ENCODE measurements at places on chromosomes 1 and 21.
A peak's percentile ranks its signal among the peaks of the same experiment; 100 is the strongest.

GRCh38 chr21:46560568-46561444 is 44.1 kb downstream of the S100B start:
- no peak for DNase-seq

GRCh38 chr21:22795644-22796043 is 1797.4 kb downstream of the NCAM2 start:
- DNase-seq = no peak

GRCh38 chr1:165826565-165827267 is 698 bp upstream of the UCK2 start:
- no peak for DNase-seq

DNA sequence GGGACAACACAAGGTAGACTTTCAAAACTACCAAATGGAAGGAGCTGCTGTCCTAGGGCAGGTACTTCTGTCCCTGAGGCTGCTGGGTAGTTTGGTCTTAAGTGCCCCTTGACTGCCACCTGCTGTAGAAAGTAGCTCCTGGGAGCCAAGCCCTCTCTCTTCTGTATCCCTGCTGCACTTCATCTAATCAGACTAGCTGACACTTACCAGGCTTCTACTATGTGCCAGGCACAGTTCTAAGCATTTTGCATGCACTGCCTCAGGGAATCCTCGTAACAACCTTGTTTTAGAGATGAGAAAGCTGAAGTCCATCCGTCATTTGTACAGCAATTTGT is 15.9 kb upstream of the SRSF4 start:
- peak; percentile 60 for DNase-seq

- DNase-seq = no peak
Observed at GRCh38 chr1:103283841-103284669, 175.7 kb upstream of the COL11A1 start.

- DNase-seq = no peak
Observed at GRCh38 chr1:30706528-30706927, 16.9 kb downstream of the MATN1 start.

GRCh38 chr1:104973516-104973915 is 1223.8 kb downstream of the AMY1C start:
- DNase-seq = no peak

- no peak for DNase-seq
Observed at GRCh38 chr1:2826316-2826715, 24.8 kb upstream of the TTC34 start.

- DNase-seq = no peak
Observed at GRCh38 chr1:68201546-68202238, 30.6 kb downstream of the WLS start.

GRCh38 chr21:40931197-40931596 is 84.2 kb upstream of the DSCAM start:
- DNase-seq = no peak

DNA sequence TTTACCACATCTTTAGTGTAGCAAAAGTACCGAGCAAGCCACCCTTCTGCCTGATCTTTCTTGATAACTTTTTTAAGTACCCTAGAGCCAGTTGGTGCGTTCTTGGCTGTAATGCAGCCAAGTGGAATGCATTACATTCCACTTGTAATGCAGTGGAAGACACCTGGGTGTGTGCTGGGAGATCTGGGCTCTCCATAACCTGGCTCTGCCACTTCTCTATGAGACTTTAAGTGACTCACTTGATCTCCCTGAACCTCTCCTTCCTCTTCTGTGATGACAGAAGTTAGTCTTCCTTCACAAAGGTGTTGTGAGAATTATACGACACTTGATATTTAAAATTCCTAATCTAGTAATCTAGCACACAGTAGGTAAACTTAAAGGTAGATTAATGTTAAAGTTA is 35.3 kb upstream of the NFIA start:
- DNase-seq = no peak

GRCh38 chr1:205915354-205915990 is 27.8 kb downstream of the SLC26A9 start:
- no peak for DNase-seq

GRCh38 chr1:22256213-22256512 is 113.3 kb upstream of the WNT4 start:
- DNase-seq = no peak

DNA sequence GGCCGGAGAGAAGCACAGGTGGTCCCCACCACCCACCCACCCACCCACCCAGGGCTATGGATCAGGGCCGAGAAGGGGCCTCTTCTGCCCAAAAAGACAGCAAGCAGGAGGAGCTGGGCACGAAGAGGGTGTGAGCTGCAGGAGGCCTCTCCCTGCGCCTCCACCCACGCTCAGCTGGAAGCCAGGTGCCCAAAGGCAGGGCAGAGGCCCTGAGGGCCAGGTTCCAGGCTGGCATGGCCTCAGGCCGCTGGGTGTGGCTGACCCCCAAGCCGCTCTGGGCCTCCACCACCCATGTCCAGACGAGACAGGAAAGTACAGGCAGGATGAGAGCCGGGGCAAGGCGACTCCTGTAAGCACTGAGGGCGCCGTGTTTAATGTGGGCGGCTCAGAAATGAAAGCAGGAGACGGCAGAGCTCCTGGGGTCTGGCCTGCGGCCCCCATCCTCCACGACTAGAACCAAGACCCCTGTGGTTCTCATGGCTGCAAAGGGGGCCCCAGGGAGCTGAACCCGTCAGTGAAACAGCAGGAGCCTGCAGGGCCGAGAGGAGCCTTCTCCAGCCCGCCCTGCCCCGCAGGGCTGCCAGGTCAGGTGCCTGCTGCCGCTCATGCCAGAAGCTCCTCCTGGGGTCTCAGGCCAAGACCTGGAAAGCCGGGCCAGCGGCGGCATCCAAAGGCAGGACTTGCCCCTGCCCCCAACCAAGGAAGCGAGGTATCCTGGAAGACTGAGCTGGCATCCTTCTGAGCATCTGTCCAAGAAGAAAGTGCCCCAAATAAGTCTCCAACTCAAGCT is 56.0 kb downstream of the MEGF6 start:
- DNase-seq = no peak

DNA sequence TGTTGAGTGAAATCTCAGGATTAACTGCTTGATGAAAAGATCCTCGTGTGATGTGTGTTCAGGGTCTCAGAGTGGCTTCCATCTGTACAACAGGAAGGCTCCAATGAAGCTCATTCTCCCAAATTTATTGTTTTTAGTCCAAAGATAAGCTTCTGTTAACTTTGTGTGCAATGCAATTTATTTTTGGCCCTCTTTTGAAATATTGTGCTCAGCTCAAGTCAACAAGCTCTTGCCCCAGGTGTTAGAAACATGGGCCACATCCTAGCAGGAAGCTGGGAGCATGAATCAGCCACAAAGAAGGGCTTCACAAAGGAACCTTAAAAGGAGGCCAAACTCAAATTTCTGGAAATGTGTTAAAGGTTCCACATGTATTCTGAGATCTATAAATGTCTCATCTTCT is 135.7 kb downstream of the PCP4 start:
- DNase-seq = no peak

- DNase-seq = peak; percentile 97
Observed at GRCh38 chr1:209784265-209785169, at the start of gene C1orf74. Gene C1orf74 (minus strand): TSS chr1:209784559. CDS start chr1:209783634, 925 bp downstream.

DNA sequence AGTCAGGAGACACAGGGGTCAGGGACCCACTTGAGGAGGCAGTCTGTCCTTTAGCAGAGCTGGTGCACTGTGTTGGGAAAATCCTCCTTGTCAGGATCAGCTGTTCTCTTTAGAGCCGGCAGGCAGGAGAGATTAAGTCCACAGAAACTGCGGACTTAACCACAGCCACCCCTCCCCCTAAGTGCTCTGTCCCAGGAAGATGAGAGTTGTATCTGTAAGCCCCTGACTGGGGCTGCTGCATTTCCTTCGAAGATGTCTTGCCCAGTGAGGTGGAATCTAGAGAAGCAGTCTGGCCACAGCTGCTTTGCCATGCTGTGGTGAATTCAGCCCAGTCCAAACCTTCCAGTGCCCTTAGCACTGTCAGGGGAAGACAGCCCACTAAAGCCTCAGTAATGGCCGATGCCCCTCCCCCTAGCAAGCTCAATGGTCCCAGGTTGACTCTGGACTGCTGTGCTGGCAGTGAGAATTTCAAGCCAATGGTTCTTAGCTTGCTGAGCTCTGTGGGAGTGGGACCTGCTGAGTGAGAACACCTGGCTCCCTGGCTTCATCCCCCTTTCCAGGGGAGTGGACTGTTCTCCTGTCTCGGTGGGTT is 172.8 kb downstream of the ST6GALNAC3 start:
- no peak for DNase-seq

DNA sequence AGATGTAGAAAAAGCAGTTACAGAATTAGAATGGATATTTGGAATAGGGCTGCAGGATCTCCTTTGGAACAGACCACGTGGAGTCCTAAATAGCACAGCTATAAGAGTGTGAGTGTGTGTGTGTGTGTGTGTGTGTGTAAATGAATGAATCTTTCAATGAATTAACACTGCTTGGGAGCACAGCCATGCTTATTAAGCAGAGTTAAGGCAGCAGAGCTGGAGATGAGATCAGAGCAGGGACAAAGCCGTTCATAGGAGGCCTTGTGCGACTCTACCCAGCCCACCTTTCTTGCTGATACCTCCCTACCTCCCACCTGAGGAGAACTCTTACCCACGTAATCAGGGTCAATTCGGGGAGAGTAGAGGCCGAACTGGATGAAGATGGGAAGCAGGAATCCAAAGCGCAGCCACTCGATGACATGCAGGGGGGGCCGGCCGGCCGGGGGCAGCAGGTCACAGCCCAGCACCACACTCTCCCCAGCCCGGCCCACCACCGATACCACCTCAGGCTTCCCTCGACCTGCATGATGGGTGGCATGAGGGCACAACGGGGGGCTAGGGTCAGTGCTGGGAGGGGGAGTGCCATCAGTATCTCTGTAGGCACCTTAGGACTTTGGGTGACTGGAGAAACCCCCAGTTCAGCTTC is 2.7 kb downstream of the IGSF9 start:
- DNase-seq = no peak

DNA sequence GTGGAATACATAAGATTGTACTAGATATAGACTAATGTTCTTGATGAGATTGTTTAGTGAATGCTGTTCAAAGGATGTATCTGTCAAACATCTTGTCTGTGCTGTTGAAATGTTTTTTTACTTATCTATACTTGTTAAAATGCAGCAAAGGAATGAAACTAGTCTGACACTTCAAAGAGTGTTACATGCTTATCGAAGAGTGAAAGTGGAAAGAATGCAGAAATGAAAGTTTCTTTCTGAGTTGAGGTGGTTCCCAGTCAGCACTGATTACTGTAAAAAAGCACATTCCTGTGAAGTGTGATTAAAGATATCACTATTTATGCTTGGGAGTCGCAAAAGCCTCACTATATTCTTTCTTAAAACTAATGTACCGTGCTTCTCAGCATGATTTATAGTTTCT is 1225.2 kb downstream of the NCAM2 start:
- DNase-seq = no peak

GRCh38 chr1:156073740-156074139 is 8.5 kb downstream of the MEX3A start:
- DNase-seq = no peak

DNA sequence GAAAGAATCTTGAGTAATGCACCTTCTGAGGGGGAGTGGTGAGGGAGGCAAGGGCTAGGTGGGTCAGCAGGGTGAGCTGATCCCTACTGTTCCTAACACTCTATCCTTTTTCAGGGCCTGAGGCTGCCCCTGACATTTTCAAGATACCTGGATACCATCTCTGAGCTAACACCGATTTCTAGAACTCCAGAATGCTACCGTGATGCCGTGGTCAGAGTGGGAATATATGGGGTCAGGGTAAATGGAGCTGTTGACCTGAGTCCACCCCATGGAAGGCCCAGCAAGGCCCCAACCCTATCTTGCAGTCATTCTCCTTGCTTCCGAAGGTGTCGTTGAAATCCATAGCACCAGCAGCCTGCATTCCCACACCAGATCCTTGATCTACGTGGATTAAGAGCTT is 18.0 kb upstream of the PTPRF start:
- DNase-seq = no peak

- no peak for DNase-seq
Observed at GRCh38 chr1:194833111-194833510, 1646.7 kb upstream of the B3GALT2 start.

DNA sequence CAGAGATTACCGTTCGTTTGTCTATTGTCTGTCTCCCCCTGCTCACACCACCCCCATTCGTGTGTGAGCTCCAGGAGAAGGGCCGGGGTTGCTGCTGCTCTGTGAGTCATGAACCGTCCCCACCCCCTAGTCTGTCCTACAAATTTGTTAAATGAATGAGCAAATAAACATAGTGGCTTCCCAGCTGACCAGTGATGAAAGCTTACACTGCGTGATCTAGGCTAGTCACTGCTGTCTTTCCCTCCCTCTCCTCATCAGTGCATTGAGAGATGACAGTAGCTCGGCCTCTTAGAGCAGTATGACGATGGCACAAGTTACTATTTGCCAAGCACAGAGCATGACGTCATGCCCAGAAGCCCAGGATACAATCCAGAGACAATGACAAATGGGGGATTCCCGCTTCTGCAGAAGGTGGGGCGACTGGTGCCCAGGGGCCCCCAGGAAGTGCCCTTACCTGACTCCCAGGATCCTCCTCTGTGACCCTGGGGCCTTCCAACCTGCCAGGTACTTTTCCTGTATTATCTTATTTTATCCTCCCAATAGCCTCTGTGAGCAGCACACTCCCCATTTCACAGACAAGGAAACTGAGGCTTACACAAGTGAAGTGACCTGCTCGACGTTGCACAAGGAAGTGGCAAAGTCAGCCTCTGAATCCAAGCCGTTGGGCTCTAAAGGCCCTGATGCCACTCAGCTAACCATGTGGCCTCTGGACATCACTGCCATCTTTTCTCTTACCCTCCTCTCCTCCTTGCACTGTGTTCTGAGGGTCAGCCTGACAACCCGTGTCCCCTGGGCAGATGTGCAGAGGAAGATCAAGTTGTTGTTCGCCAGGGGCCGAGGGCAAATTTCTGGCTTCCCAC is 8.6 kb upstream of the EPHA2 start:
- DNase-seq = peak; percentile 60

- DNase-seq = no peak
Observed at GRCh38 chr1:212484701-212485570, 52.2 kb downstream of the NENF start.

GRCh38 chr1:115479055-115479482 is 141.0 kb upstream of the NGF start:
- no peak for DNase-seq

- DNase-seq = no peak
Observed at GRCh38 chr1:35899941-35900340, 16.9 kb downstream of the AGO1 start.

DNA sequence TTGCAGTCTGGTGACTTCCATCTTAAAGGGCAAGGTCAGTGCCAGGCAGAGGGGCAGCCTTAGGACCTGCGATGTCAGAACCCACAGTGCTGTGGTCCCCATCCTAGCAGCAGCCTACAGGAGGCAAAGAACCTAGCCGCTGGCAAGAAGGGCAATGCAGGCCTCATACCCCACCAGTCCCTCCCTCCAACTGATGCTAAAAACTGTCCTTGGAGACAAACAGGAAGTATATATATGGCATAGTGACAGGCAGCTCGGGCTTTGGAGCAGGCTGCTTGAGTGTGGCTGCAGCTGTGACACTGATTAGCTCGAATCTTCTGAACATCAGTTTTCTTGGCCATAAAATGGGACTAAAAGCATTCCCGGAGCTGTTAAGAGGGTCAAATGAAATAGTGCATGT is 156.0 kb upstream of the VAMP3 start:
- DNase-seq = no peak

GRCh38 chr1:219085988-219086387 is 87.7 kb upstream of the LYPLAL1 start:
- DNase-seq = no peak
